ENCODE measurements at places on chromosomes 11 and 22. TPM values are rescaled to one million over a fixed set of nuclear protein-coding genes. Genes with fewer than 3 reads are reported as not detected.

Gene APOL4
- 0.38 TPM for total RNA-seq

Gene AQP11
- total RNA-seq, result 1.2 TPM

Gene POTEH
- not detected for total RNA-seq

Gene FOLH1
- 0.28 TPM for total RNA-seq

Gene PRCP
- 64.0 TPM for total RNA-seq

Gene NCF4
- under 0.01 TPM for total RNA-seq

Gene MISFA
- 0.19 TPM for total RNA-seq

Gene LDHAL6A
- not detected for total RNA-seq

Gene MAJIN
- not detected for total RNA-seq

Gene CCDC87
- 0.28 TPM for total RNA-seq

Gene E2F8
- total RNA-seq, result under 0.01 TPM

Gene ISX
- total RNA-seq, result not detected

Gene MRGPRE
- not detected for total RNA-seq

Gene APOBEC3B
- total RNA-seq, result 13.0 TPM

Gene MGAT3
- 1.3 TPM for total RNA-seq

Gene CARD10
- 3.6 TPM for total RNA-seq

Gene APOA4
- total RNA-seq, result not detected

Gene ZC3H12C
- 16.1 TPM for total RNA-seq

Gene RAB36
- 1.1 TPM for total RNA-seq

Gene MS4A3
- not detected for total RNA-seq

Gene SCGB2A2
- total RNA-seq, result not detected

Gene KDM4D
- total RNA-seq, result 0.56 TPM

Gene MFNG
- total RNA-seq, result 0.58 TPM

Gene CATSPERZ
- total RNA-seq, result not detected

Gene TECTA
- total RNA-seq, result 0.85 TPM

Gene TMEM191C
- 1.1 TPM for total RNA-seq

Gene CHRM4
- under 0.01 TPM for total RNA-seq

Gene SLN
- not detected for total RNA-seq

Gene CRYBB3
- not detected for total RNA-seq
